ENCODE measurements at places on chromosomes 6 and 20.

- no peak for DNase-seq
Measured at GRCh38 chr20:50903353-50904051, 27.7 kb downstream of the ADNP start.

DNA sequence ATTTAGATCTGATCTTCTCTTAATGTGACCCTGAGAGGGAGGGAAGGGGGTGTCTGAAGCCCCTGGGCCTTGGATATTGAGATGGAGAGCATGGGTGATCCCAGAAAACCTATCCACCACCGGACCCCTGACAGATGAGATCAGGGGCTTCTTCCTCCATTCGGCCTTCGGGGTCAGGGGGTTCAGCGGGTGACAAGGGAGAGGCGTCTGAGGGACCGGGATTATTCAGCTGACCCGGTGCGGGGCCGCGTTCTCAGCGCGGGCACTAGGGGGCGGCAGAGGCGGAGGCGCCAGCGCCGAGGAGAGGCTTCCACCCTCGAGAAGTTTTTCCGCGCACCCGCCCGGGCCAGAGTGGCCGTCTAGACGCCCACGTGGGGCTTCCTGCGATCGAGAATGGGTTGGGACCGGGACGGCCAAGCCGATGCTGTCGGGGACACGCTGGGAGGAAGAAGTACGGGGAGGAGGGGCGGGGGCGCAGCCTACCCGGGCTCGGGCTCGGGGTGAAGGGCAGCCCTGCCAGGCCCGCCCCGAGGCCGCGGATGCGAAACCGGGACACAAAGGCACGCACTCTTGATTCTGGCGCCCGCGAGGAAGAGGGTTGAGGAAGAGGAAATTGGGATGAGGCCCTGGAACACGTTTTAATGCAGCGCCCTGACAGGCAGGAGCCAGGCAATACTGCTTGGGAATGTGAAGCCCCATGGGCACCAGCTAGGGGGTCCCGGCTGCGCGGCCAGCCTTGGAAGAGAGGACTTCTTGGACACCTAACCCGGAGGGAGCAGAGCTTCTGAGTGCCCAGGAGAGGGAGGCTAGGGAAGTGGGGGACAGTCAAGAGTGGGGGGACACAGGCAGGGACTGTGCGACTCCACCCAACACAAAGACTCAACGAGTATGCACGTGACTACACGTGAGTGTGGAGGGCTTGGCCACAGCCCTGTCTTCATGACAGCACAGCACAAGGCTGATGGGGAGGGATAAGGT, 30.6 kb downstream of the COL11A2 start:
- DNase-seq = no peak

- DNase-seq = no peak
Measured at GRCh38 chr6:128521282-128521632, 858 bp upstream of the PTPRK start.

DNA sequence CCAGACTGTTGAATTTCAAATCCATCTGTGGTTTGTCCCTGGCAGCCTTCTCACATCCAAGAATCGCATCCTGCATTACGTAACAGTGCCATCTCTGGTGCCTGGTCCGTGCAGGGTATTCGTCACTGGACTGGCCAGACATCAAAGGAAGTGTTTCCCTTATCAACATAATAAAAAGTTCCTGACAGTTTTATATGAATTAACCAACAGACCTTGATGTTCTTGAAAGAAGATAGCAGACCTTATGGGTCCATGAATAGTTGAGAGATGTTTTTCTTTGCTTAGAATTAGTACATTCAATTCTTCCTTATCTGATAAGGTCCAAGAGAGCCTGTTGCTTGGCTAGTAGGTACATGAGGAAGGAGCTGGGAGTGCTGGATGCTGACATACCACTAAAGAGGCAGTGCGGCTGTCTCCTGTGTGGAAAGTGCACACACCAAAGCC, 77.6 kb downstream of the PHACTR2 start:
- no peak for DNase-seq

GRCh38 chr6:158524311-158524710, 35.6 kb upstream of the TMEM181 start:
- no peak for DNase-seq

- no peak for DNase-seq
Measured at GRCh38 chr6:51892339-51892738, 195.1 kb downstream of the PKHD1 start.

- peak; percentile 47 for DNase-seq
Measured at GRCh38 chr6:15132854-15133670, 112.8 kb upstream of the JARID2 start.

DNA sequence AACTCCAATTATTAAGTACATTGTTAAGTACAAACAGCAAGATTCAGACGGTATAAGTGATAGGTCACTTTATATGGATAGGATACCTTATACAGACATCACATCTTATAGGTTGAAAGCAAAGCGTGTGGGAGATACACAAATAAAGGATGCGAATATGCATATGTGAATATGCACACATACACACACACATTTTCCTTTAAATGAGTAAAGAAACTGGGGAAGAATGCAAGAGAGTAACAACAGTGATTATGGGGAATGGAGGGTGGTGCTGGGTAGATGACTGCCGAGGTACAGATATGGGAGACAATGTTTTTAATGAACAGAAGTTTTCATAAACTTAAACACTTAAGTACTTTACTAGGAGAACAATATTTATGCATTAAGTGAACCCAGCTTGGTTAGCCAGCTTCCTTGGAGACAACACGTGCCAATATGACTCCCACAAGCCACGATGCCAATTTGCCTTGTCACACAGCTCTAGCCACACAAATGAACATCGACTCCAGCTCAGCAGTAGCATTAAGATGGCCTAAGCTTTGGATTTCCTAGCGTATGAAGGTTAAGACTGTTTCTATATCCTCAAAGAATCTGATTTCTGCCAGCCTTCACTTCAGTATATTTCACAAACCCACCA, 96.6 kb downstream of the EPB41L2 start:
- no peak for DNase-seq

DNA sequence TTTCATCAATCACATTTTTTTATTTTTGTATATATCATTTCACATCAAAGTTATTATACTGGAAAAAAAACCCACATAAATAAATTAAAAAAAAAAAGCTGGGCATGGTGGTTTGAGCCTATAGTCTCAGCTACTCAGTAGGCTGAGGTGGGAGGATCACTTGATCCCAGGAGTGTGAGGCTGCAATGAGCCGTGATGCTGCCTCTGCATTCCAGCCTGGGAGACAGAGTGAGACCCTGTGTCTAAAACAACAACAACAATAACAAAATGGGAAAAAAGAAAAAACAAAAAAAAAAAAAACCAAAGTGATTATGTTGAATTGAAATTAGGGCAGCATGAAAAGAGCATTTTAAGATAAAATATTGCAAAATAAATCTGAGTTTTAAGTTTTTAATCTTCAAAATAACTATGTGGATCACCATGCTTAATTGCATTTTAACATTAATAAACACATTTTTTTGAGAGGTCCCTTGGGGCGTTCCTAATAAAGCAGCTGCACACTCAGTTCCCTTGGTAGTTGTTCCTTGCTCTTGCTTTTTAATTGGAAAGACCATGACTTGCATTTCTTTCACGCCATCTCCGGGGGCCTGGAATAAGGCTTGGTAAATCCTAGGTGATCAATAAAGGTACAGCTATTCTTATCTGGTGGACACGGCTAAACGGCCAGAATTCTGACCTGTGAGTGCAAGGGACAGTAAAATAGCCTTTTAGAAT, 15.1 kb downstream of the NOX3 start:
- no peak for DNase-seq

DNA sequence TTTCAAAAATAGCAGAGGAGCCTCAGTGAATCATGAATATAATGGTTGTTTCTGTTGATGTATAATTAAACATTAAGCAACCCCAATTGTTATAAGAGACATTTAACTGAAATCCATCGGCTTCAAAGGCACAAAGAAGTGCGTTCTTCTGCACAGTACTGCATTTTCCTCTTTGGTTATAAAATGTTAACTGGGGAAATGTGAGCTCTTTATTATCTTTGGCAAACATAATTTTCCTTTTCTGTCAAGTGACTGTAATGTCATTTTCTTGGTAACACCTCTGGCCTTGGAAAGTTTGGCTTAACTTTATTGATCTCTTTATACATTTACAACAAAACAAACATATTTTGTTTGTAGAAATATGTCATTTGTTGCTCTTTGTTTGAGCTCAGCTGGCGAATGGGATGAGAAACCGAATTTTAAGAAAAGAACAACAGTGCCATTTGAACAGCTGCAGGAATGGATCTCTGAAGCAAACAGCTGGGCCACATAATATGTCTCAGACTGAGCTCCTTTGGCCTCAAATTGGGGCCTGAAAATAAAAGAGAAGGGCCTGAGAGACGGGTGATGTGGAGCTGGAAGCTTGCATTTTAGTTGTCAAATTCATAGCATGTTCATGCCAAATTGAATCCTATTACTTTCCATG, 427.0 kb upstream of the SPTLC3 start:
- no peak for DNase-seq

DNA sequence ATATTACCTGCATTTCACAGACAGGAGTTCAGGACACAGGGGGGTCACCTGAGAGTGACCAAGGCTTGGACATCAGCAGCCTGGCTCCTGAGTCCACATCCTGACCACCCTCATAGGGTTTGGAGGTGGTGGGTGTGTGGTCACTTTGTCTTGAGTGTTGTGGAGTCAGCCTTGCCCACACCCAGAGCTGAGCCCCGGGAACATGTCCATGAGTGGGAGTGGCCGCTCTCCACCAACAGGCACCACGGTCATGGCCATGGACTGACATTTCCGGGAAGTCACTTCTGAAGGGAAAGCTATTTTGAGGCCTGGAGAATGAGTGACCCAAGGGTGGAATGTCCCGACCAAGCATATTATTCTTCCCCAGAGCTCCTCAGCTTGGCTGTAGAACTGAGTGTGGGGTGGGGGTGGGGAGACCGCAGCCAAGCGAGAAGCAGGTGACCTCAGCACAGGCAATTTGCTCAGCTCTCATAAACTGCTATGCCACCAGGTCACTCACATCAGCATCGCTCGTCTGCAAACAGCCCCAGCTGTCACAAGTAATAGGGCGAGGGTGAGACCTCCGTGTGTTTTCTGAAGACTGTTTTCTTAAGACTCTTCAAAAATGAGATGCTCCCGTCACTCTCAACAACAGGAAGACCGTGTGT, 348.6 kb upstream of the CDH4 start:
- DNase-seq = no peak

GRCh38 chr6:128500749-128501600, 19.4 kb downstream of the PTPRK start:
- DNase-seq = no peak

DNA sequence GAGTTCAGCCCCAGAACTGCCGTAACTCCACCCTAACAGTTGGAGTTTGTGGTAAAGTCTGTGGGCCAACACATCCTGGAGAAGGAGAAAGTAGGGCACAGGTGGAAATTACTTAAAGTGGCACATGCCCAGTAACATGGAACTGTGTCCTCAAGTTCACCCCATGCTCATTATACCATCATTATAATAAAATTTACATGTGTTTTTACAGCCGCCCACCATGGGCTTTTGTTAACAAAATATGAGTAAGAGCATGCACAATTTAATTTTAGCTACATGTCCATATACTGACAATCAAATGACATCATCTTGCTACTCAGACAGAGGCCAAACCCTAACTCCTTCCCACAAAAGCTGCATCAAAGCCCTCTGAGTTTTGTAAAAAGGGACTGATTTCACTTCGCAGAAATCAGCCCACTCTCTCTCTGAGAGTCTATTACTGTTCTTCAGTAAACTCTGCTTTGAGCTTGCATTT, 17.3 kb upstream of the ELOVL4 start:
- no peak for DNase-seq

DNA sequence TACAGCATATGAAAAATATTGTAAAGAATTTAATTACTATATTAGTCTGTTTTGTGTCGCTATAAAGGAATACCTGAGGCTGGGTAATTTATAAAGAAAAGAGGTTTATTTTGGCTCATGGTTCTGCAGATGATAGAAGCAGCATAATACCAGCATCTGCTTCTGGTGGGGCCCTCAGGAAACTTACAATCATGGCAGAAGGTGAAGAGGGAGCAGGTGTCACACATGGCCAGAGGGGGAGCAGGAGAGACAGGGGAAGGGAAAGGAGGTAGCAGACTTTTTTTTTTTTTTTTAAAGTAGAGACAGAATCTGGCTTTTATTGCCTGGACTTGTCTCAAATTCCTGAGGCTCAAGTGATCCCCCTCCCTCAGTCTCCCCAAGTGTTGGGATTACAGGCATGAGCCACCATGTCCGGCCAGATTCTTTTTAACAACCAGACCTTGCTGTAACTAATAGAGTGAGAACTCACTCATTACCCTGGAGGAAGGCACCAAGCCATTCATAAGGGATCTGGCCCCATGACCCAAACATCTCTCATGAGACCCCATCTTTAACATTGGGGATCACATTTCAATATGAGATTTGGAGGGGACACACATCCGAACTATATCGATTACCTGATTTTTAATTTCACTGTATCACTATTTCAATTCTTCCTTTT, 64.6 kb downstream of the MAN1A1 start:
- no peak for DNase-seq

- DNase-seq = no peak
Measured at GRCh38 chr6:134544737-134545136, 226.8 kb upstream of the SGK1 start.

GRCh38 chr6:18883851-18884250, 496.7 kb downstream of the RNF144B start:
- DNase-seq = no peak

DNA sequence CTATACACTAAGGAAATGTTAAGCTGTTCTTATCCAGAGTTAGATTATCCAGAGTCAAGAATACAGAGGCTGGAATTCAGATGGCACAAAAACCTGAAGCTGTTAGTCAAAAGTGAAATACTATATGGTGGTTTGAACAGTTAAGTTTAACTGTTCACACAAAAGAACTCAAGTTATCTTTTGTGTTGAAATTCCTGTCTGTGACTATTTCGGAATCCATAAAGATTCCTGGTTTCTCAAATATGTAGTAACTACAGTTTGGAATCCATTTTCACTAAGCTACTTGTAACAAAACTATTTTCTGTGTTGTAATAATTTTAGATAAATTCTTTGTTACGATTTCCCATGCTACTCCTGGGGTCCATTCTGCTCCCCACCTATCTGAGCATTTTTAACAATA, 24.5 kb downstream of the FIG4 start:
- no peak for DNase-seq

GRCh38 chr20:18851629-18852028, 38.0 kb downstream of the SCP2D1 start:
- no peak for DNase-seq

- DNase-seq = no peak
Measured at GRCh38 chr6:33827546-33828451, 24.0 kb upstream of the MLN start.

GRCh38 chr6:18712595-18712994, 325.4 kb downstream of the RNF144B start:
- DNase-seq = no peak

- no peak for DNase-seq
Measured at GRCh38 chr20:29299811-29300578, 1957.5 kb upstream of the DEFB115 start.

DNA sequence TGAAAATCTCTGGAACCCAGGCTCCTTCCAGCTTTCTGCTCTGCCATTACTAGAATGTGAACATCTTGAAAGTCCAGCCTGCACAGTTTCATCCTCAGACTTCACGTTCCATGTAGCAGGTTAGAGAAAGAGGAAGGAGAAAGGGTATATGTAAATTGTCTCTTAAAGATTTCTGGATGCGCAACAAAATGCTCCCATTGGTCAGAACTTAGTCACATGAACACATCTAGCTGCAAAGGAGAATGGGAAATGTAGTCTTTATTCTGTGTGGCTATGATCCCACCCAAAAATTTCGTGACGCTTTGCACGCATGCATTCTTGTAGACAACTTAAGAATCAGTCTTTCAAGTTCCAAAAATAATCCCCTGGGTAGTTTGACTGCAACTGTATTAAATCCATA, 46.4 kb upstream of the CHD6 start:
- DNase-seq = no peak
